Activated naive CD4-positive, alpha-beta T cell treated with anti-CD3 and anti-CD28 coated beads, Interleukin-2, amount 10 ng/mL, durations not matched to agents 7 days and 5 days (primary cell): ENCODE measurements at places on chromosomes 7 and 10.

DNA sequence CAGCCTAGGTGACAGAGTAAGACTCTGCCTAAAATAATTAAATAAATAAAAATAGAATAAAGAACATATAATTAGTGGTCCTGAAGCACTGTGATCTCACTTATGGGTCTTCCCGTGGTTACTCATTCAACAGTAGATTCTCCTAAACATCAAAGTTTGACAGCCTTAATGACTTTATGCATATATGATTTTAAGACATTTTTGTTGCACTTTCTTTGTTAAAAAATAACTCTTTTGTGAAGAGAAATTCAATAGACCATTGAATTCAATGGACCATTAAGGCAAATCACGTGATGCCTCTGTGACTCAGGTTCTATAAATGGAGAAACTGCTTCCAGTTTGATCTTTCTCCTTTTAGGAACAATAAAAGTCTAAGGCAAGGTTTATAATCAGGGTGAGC, 59.6 kb downstream of the ATOH7 start:
- no peak for DNase-seq

DNA sequence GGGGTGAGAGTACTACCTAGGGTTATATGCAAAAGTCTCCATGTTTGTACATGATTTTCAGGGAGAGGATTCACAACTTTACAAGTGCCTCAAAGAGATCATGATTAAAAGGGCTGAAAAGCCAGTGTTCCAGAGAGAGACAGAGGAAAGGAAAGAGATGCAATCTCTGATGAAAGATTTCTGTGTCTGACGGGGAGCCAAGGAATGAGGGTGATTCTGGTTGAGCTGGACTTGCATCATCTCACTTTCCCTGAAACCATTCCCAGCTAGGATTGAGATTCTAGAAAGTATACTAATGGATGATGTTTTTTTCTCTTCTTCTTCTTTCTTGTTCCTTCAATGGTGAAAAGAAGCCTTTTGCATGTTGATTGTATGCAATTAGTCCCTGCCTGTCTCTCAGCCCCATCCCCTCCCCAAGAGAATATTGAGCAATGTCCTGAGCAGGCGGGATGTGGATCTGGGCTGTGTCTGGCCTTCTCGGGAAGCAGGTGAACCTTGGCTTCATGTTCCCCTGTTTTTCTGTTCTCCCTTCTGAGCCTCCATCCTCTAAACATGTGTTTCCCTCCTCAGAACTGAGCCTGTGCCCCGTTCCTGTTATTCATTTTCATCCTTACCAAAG, 186.1 kb downstream of the ZNF365 start:
- no peak for DNase-seq

DNA sequence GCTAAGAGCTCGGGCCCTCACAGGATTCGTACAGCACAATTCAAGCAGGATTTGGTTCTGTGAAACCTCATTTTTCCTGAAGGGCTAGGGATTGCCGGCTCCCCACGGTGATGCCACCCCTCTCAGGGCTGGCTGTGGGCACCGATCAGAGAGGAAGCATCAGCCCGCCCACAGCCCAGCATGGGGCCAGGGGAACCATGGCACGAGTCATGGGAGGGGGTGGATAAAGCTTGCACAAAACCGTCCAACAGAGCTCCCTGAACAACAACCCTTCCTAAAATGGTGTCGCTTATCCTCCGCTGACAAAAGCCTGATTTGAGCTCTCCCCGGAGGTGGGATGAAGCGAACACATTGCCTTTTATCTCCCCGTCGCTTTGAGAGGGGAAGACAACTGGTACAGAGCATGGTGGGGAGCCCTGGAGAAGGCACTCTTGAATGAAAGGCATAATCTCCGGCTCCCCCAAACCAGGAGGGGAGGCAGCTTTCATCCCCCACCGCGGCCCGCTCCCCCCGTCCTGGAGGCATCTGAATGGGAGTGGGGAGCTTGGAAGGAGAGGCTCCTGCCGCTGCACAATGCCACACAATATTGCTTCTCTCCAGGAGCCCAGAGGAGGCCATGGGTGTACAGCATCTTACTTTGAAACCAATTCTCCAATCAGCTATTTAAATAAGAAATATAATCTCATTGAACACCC, 144.0 kb downstream of the RPS24 start:
- DNase-seq: no peak

GRCh38 chr10:110817614-110818013, 54.1 kb upstream of the PDCD4 start:
- no peak for DNase-seq

- DNase-seq: no peak
Observed at GRCh38 chr10:132151951-132152505, 34.7 kb upstream of the DPYSL4 start.

DNA sequence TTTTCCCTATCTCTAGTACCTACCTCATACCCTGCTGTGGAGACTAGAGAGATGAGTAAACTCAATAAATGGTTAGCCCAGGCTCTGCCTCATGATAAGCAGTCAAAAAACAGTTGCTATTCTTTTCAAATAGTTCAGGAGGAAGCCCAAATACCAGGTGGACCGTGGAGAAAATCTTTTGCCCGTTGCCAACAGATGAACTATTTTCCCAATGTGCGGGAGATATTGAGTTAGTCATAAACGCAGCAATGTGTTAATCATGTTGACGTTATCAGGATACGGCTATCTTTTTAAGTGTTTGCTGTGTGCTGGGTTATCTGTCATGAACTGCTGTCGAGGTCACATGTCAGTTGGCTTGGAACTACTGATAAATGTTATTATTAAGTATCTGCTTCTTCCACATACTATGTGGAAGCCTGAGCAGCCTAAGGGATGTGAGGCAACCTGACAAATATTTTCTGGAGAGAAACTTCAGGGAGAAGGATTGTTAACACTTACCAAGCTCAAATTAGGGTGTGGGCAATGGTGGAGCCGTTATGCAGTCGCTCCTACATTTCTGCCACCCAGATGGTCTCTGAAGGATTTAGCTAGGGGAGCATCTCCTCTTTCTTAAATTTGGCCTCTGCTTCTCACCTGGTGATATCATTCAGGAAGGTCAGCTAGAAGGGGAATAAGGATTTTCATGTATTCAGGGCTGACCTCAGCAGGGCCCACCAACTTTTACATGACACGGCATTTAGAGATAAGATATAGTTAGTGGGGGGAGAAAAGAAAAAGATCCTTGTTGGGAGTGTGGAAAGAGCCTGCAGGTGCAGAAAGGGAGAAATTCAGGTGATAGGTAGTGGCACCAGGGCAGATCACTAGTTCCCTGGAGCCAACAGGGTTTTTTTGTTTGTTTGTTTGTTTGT, 33.5 kb upstream of the SLC26A3 start:
- DNase-seq: no peak

- DNase-seq: no peak
Observed at GRCh38 chr7:148412691-148413090, 177.9 kb upstream of the C7orf33 start.
